ENCODE measurements at places on chromosomes 3 and 15.

GRCh38 chr3:104909198-104909597 is 457.5 kb upstream of the ALCAM start:
- DNase-seq = no peak

DNA sequence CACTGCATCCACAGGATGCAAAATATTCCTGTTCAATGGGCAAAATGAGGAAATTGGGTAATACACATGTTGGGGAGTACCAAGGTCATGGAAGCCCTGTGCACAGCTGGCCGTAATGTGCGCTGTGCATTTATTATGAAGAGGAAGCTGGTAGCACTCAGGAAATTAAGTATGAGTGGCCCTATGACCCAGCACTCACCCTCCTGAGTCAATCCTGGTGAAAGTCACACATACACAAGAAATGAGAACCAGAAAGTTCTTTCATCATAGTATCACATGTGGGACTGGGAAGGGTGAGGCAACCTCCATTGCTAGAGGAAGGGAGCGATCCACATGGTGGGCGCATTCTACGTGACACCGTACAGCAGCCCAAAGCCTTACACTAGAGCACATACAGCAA is 11.4 kb upstream of the PRR20G start:
- no peak for DNase-seq

DNA sequence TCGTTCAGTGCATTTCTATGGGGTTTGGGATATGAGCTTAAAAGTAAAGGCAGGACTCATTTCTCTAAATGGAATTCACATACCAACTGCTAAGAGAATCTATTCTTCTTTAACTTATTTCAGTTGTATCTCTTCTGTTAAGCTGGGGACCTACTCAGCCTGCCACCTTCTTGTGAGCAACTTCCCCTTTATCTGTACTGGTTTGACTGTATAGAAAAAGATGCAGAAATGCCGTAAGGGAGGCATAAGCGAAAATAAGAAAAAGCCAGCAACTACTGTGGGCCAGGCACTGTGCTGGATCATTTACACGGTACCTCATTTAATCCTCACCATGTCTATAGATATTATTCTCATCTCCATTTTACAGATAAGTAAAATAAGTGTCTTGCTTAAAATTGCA is 38.4 kb downstream of the RBMS3 start:
- DNase-seq = no peak

GRCh38 chr15:36791844-36792571 is 212.6 kb downstream of the CDIN1 start:
- DNase-seq = no peak

- peak; percentile 81 for DNase-seq
Observed at GRCh38 chr3:147191795-147192385, 214.5 kb downstream of the ZIC4 start.

GRCh38 chr15:45744236-45744589 is 109.4 kb downstream of the SQOR start:
- no peak for DNase-seq

- DNase-seq = peak; percentile 63
Observed at GRCh38 chr3:123028233-123028828, 768 bp upstream of the SEMA5B start.

GRCh38 chr15:92375057-92375456 is 18.6 kb upstream of the ST8SIA2 start:
- no peak for DNase-seq

GRCh38 chr3:100765437-100765975 is 56.2 kb downstream of the TFG start:
- DNase-seq = no peak

- DNase-seq = no peak
Observed at GRCh38 chr3:11835028-11835639, 11.6 kb downstream of the TAMM41 start.

DNA sequence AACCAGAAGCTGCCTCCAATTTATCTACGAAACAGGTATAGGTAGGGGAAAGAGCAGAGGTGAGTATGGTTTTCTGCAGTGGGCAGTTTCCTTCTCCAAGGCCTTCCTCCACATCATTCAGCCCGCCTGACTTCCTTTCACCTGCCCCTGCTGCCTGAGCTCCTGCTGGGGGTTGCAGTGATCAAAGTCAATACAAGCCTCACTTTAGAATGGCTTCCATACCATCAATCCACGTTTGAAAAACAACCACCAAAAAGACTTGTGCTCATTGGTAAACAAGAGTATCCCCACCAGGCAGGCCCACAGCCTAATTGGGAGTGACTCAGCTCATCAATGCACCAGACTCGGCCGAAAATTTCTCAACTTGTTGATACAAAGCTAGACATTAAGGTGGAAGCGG is 159.9 kb downstream of the MAGI1 start:
- DNase-seq = no peak

DNA sequence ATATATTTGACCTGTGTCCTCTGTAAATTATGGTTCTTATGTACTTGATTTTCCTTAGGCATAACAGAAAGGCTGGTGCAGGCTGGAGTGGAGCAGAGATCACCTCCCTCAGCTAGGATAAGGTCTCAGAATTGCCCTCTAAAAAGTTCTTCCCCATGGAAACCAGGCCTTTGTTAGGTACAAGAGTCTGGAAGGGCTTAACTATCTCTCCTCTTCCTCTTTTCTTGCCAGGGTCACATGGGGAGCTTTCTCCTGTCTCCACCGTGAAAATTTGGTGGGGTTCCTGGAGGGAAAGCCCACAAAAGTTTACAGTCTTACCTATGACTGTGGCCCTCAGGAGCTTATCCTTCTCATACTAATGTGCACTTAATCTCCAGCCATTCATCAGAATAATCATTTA is 633.2 kb downstream of the MCTP2 start:
- DNase-seq = no peak

GRCh38 chr15:24748812-24749439 is 73.4 kb downstream of the NPAP1 start:
- DNase-seq = no peak

GRCh38 chr15:47505712-47506328 is 211.5 kb upstream of the SEMA6D start:
- DNase-seq = no peak

GRCh38 chr3:11019116-11019819 is 26.7 kb downstream of the SLC6A1 start:
- no peak for DNase-seq

GRCh38 chr3:54299169-54299935 is 177.0 kb downstream of the CACNA2D3 start:
- DNase-seq = no peak

DNA sequence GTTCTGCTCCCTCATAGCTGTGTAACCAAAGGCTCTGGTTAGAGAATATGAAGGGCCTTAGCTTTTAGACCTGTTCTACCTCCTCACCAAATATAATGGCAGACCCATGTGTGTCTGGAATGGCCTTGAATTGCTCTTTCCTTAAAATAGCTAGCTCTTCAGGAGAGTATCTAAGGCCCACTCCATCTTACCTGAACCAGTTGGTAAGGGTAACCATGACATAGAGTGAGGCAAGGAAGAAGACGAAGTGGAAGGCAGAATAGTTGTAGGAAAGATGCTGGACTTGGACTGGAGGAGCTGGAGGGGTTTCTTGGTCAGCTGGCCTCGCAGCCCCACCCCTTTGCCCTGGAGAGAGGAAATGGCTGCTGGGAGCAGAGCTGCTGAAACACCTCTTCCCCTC is 3.1 kb downstream of the SERF2 start:
- DNase-seq = no peak

GRCh38 chr15:68210409-68210756 is 5.3 kb upstream of the CALML4 start:
- no peak for DNase-seq

GRCh38 chr15:59313641-59314332 is 58.9 kb downstream of the MYO1E start:
- peak; percentile 71 for DNase-seq

- no peak for DNase-seq
Observed at GRCh38 chr3:77190374-77190773, 150.5 kb downstream of the ROBO2 start.

DNA sequence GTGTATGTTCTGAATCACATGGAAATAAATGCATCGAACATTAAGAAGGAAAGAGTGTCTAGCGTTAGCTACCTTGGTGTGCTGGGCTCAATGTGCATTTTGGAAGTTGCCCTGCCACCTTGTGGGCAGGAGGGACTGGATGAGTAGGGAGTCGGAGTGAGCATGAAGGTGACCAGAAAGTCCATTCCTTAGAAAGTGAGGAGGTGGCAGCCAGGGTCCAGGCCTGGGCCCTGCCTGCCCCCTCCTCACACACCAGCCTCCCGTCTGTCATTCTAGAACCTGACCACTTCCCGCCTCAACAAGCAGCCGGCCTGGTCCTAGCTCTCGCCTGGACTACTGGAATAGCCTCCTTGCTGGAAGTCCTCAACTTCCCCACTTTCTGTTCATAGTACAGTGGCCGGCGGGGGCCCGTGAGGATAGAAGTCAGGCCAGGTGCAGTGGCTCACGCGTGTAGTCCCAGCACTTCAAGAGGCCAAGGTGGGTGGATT is 10.2 kb upstream of the GATA2 start:
- DNase-seq = peak; percentile 73

- DNase-seq = no peak
Observed at GRCh38 chr3:177102553-177102952, 94.7 kb downstream of the TBL1XR1 start.

DNA sequence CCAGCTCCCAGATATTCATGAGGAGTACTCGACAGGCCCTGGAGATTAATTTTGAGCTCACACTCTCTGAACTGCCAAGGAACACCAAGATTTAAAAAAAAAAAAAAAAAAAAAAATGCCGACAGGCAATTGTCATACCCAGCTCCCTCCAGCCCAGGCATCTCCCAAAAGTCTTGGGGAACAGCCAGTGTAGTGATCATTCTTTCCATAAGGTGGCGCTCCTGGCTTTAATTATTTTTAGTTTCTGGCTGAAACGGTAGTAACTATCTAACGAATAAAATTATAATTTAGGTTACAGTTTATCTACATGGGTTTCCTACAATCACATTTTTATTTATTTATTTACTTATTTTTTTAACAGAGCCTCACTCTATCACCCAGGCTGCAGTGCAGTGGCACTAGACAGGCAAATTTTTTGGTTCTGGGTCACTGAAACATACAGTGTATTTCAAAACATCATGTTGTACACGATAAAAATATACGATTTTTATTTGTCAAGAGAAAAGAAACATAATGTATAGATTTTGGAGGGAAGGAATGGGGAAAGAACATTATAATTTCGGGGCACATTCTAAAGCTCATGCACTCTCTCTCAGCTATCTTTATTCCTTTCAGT is 157.3 kb downstream of the ADAMTS9 start:
- DNase-seq = peak; percentile 60

- DNase-seq = no peak
Observed at GRCh38 chr15:79082363-79083070, 8.1 kb downstream of the RASGRF1 start.

- no peak for DNase-seq
Observed at GRCh38 chr15:70967646-70968045, 75.0 kb downstream of the LRRC49 start.

DNA sequence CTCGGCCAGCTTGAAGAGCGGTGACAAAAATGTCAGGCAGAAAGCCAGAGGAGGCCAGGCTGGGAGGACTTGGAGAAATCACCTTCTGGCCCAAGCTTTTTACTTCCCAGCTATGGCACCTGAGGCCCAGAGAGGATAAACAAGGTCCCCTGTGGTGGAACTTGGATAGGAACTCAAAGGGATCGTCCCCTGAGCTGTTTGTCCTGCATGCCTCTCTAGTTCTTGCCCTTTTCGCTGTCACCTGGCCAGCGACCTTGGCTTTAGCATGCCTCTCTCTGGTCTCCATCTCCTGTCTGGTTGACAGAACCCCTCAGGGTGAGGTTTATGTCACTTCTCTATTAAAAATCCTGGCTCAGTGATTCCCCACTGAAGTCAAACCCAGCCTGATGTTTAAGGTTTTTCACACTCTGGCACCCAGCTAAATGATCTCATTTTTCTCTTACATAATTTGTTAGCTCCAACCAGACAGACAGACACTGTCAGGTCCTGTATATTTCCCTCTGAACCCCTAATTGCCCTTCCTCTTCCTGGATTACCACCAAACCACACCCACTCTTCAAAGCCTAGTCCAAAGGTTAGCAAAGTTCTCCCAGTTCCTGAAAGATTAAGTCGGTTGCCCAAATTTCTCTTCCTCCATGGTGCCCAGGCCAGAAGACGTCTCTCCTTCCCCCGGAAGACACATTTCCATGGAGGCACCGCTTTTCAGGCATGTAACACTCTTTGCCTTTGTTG is 169.1 kb downstream of the FAM43A start:
- DNase-seq = no peak

DNA sequence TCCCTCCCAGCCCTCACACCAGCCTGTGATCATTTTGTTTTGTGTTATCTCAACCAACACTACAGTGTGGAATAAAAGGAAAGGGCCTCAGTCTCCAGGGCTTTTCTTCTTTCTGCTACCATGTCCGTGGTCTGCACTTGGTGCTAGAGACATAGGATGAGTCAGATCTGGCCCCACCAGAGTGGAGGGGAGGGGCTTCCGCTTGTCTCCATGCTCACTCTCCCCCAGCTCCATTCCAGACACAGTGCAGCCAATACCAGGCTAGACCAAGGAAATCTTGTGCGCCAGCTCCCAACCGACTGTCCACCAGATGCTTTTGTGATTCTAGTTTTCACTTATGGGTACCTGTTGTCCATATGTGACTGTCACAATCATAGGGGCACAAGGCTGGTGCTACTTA is 51.9 kb upstream of the TMEM115 start:
- DNase-seq = no peak

DNA sequence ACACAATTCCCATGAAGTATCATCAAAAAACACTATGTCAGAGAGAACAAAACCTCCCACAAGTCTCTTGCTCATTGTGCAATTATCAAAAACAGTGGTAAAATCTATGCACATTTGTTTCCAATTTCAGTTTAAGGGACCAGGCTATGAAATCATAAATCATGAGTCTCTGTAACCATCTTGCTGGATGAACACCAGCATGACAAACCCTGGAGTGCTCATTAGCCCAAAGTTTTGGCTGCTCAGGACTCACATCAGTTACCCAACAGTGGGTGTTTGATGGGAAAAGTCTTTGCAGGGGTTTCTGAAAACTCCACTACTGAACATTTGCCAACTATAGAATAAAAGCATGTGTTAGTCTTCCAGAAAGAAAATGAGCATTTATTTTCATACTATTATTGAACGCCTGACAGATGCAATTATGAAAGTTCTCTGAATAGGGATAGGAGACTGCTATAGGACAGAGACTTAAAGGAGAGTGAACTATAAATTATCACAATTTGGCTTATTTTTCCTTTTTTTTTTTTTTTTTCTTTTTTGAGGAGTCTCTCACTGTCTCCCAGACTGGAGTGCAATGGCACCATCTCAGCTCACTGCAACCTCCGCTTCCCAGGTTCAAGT is 240.8 kb upstream of the KCNMB2 start:
- DNase-seq = no peak

- peak; percentile 11 for DNase-seq
Observed at GRCh38 chr3:130705501-130705900, 41.1 kb downstream of the PIK3R4 start.

GRCh38 chr3:190370369-190370768 is 17.6 kb upstream of the CLDN16 start:
- no peak for DNase-seq
